ENCODE measurements at places on chromosomes 3 and 15. TPM values are rescaled to one million over a fixed set of nuclear protein-coding genes. Genes with fewer than 3 reads are reported as not detected.

The EOMES gene
- 20.0 TPM for total RNA-seq

The SEMA3G gene
- 2.8 TPM for total RNA-seq

The LRRC58 gene
- total RNA-seq: 31.0 TPM

The RARRES1 gene
- total RNA-seq: 2.5 TPM

The PPARG gene
- 1.3 TPM for total RNA-seq

The GATA2 gene
- total RNA-seq: 0.31 TPM

The LMLN gene
- total RNA-seq: 19.7 TPM

The SMCO1 gene
- not detected for total RNA-seq

The USP50 gene
- total RNA-seq: not detected

The ZBED2 gene
- not detected for total RNA-seq

The FBXO22 gene
- 41.0 TPM for total RNA-seq
